Stimulated activated CD8-positive, alpha-beta memory T cell treated with anti-CD3 and anti-CD28 coated beads, Interleukin-15, amount 100 ng/mL, for 24 hours (primary cell): ENCODE measurements at places on chromosomes 3 and 15.

GRCh38 chr3:17057321-17057720 lies 172.6 kb downstream of the PLCL2 start:
- no peak for DNase-seq

DNA sequence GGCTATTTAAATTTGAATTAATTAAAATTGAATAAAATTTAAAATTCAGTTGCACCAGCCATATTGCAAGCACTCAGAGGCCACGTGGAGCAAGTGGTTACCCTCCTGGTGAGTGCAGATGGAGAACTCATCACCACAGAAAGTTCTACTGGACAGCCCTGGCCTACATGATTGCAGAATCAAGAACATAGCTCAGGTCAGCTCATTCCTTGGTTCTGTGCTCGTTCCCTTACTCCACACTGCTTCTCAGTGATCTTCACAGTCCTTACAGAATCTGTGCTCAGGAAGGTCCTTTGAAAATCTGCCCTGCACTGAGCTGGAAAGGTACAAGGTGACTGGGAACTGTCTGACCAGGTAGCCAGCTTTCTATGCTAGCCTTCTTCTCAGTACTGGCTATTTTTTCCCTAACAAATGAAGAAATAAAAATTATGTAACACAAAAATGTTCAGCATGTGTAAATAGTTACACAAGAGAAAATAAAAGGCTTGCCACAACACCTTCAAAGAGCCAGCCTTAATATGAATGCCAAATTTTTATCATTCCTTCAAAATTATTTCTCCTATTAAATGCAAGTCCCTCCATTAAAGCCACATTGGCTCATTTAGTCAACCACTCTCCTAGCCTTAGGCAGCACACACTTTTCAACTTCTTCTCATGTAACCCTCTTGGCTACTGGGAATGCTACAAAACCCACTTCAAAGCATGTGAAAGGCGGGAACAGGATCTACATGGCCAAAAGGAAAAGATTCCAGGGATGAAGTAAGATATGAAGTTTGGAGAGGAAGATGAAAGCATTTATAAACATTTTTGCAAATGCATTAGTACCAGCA lies 326.4 kb upstream of the WNT5A start:
- DNase-seq: no peak

DNA sequence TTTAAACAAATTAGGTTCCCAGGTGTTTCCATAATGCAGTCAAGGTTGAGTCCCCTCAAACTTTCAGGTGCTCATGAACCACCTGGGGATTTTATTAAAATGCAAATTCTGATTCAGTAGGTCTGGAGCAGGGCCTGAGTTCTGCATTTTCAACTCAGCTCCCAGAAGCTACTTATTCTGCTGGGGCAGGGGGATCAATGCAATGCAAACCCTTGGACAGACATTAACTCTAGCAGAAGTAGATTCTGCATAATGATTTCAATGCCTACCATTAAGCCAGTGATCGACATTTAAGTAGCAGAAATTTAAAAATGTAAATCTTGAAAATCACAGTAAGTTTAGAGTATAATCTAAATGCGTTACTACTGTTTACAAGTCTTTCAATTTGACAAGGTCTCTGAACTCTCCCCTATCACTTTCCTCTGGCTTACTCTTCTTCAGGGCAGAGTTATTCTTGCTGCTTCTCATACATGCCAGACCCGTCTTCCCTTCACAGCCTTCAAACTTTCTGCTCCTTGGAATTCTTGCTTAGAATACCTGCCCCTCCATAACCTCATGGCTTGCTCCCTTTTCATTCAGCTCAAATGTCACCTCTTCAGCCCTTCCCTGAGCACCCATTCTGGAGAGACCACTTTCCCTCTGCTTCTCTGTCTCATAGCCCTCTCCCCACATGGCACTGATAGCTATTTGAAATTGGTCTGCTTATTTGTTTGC lies 19.3 kb upstream of the DPPA4 start:
- no peak for DNase-seq

- DNase-seq: no peak
Observed at GRCh38 chr3:48607519-48607918, 1.9 kb downstream of the UQCRC1 start.

DNA sequence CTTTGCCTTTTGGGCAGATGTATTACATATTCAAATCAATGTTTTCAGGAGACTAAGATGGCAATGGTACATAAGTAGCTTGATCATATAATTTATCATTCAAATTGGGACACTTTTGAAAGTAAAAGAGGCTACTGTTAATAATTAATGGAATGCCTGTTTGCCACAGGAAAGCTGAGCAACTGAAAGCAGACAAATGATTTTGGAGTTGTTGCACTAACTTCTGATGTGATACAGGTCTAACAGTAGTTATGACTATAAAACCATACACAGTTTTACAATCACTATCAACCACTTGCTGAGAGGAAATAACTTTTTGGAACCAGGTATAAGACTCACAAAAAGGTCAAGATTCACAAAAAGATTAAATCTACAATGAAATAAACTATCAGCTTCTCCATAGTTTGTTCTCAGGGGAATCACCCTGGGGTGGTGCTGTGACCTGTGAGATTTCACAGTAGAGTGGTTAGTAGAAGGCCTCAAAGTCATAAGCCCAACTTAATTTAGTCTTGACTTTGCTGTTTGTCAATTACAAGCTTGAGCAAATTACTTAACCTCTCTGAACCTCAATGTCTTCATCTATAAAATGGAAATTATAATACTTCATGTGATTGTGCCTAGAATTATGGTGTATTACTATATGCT lies 42.7 kb downstream of the HHLA2 start:
- DNase-seq: no peak

DNA sequence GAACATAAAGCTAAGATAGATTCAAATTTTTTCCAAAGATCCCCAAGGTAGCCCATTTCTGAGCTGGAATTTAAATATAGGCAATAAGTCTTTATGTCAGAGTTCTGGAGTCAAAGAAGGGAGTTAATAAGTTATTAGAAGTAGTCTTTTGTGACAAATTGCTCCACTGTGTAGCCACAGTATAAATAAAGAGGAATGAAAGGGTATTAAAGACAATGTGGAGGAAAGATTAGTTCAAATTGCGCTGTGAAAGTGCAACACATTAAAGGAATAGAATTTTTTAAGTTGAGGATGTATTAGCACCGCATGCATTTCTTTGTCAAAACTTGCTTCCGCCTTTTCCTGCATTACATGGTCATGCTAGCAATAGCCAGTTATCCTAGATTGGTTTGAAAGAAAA lies 666.6 kb upstream of the CCDC54 start:
- DNase-seq: no peak

DNA sequence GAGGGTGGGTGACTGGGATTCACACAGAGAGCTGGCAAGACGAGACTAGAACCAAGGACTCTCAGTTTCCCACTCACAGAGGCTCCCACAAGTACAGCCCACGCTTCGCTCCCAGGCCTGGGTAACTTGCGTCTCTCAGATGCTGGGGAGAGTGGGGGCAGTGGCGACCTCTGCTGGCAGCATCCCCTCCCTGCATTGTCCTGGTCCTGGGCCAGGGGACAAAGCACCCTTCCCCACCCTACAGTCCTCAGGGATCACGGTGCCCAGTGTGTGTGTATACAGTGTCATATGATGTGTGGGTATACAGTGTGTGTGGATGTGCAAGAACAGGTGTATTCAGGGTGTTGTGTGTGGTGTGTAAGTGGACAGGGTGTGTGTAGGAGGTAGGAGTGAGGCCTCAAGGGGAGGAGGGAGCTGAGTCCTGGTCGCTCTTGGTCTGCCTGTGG lies 12.8 kb downstream of the VILL start:
- DNase-seq: no peak

GRCh38 chr15:80090041-80090440 lies 30.6 kb downstream of the ZFAND6 start:
- no peak for DNase-seq

GRCh38 chr3:61181874-61182273 lies 69.4 kb downstream of the FHIT start:
- DNase-seq: no peak

DNA sequence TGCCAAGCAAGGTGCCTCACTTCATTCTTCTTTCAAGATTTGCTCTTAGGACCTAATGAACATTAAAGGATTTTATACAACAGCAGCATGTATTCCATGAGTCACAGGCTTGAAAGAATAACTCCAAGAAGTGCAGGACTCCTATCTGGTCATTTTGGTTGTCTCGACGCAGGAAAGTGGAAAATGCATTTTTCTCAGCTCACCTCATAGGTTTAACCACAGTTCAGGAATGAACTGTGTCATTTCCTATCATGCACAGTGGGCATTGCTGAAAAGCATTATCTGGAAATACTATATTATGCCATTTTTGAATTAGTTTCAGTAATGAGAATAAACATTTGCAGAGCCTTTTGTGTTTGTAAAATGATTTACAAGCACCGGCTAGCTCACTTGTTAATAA lies 98.7 kb upstream of the BFSP2 start:
- DNase-seq: no peak

DNA sequence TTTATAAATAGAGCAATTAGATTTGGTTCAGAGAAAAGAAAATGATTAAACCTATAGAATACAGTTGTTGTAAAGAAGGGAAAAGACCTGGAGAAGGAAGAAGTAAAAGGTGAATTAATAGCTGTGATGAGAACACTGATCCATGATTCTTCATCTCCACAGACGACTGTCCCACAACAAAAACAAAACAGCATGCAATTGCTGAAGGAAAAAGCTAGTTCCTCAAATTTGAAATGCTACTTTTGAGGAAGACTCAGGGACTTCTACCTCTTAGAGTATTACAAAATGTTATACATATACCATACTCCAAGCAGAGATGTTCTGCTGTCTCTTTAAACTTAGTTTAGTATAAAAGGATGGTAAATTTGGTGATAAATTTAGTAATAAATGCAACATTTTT lies 21.5 kb downstream of the ALCAM start:
- no peak for DNase-seq

- DNase-seq: no peak
Observed at GRCh38 chr3:197001106-197001971, 28.3 kb downstream of the MELTF start.

- DNase-seq: no peak
Observed at GRCh38 chr15:66496951-66497501, 536 bp downstream of the SNAPC5 start.

- DNase-seq: no peak
Observed at GRCh38 chr15:34239151-34239808, 14.5 kb downstream of the EMC4 start.

DNA sequence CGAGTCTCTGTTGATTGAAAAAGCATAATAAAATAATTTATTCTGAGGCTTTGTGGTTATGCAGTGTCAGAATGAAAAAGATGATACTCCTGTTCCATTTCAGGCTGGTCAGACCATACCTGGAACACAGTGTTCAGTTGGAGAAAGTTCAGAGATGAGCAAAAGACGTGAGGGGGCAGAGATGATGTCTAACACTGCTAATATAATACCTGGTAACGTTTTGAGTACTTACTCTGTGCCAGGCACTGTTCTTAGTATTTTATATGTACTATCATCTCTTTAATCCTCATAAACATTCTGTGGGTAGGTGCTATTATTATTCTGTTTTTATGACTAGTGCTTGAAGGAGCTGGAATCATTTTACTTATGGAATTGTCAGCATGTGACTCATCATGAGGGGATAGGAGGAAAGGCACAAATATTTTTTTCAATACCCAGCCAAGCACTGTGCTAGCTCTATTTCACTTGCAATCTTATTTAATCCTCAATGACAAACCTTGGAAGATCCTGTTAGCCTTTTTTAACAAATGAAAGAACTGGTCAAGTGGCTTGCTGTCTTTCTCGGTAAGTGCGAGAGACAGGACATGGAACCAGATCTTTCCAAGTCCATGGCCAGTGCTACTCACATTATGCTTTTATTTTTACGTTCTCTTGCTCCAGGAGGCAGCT lies 31.8 kb downstream of the IQGAP1 start:
- no peak for DNase-seq

GRCh38 chr15:64847016-64847415 lies 5.3 kb downstream of the PLEKHO2 start:
- no peak for DNase-seq

- DNase-seq: no peak
Observed at GRCh38 chr3:30289324-30289723, 317.1 kb upstream of the TGFBR2 start.

GRCh38 chr3:194383276-194383940 lies 13.9 kb upstream of the LRRC15 start:
- no peak for DNase-seq

GRCh38 chr3:53104762-53105161 lies 25.5 kb downstream of the RFT1 start:
- DNase-seq: no peak

DNA sequence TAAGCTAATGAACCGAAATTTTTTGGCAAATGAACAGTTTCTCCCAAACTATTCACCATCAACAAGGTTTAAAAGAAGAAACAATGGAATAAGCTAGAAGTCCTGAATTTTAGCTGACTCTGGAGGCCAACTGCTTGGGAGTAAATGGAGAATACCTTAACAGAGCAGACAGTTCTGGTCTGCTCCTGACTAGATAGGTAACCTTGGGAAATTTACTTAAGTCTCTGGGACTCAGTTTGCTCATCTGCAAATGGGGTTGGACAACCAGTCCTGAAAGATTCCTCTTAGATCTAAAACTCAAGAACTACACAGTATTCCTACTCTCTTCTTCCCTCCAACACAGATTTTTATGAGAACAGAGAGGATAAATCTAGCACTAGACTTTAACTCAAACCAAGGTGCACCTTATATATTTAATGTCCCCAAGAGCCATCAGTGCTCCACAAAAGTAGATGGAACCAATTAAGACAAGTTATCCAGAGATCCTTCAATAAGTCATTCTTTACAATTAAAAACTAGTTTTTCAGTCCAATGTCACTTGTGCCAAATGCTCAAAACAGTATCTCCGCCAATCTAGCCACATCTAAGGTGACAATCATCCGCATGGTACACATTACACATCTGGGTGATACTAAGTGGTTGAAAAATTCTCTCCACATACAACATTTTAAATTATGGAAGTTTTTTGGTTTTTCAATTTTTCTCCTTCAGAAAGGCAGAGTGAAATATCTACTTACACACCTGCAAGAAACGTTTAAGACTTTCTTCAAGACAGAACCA lies 1.5 kb downstream of the RHOA start:
- DNase-seq: no peak

- no peak for DNase-seq
Observed at GRCh38 chr3:159751752-159752151, 236.9 kb upstream of the IL12A start.

DNA sequence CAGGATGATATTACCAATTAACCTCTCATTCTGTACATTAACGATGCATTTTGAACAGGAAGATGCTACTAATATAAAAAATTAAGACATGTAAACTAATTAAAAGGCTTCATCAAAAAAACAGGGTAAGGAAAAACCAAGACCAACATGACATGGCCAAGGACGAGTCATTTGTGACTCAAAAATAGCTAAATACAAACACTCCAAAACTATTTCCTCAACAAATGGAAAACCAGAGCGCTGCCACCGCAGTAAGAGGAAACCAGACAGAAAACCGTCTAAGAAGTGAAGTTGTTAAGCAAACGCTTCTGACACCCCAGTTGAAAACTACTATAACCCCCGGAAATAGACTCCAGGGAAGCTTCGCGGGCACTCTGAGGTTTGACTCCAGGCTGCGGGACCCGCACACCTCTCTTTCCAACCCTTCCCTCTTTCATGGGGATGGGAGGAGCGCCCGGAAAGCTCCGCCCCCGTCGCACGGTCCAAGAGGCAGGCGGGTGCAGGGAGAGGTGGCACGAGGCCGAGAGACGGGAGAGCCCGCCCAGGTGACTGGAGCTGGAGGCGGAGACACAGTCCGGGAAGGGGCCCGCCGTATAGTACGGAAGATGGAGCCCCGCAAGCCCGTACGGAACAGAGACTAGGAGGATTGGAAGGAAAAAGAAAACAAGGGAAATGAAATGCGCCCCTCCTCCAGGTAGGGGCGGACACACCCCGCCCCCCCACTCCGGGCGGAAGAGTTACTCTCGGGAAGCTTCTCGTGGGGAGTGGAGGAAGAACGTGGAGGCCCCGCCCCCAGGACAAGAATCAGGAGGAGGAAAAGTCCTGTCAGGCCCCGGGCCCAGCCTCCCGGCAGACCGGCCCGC lies 708 bp downstream of the DCAF1 start:
- DNase-seq: peak; percentile 67
